ENCODE measurements at places on chromosomes 13 and 19. TPM values are rescaled to one million over a fixed set of nuclear protein-coding genes. Genes with fewer than 3 reads are reported as not detected.

GRCh38 chr13:89150362-89150761 lies 1479.2 kb downstream of the SLITRK5 start:
- no peak for DNase-seq

DNA sequence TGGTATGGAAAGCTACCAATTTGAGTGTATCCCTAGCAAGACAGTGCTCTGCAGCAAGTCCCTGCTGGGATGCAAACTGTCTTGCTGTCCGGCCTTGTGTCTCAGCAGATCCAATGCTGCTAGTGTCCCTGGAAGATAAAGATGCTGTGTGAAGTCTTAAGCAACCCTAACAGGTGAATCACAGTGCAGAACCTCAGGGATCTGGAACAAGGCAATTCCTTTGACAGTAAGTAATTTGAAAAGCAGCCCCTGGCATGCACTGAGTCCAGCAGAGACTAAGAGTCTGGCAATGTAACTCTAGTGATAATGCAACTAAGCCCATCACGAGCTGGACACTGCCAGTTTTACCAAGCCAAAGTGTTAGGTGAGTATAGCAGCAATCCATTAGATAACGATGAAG lies 1.7 kb upstream of the UCHL3 start:
- no peak for DNase-seq

DNA sequence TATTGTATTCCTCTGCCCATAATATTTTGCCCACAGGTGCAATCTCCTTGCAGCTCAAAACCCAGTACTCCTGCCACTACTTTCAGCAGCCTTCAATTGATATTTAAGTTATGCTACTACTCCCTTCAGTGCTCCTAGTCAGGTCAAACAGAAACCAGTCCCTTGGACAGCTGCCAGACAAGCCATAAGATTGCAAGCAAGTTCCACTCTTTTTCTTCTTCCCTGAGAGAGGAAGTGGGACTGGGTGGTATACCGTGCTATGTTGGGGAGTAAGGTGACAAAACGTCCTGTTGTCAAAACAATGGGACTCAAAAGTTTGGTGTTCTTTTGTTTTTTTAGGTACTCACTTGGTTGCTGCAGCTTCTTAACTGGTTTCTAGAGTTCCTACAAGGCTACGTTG lies 63.1 kb upstream of the FRY start:
- DNase-seq = no peak

- DNase-seq = no peak
Measured at GRCh38 chr13:48817166-48817802, 158.4 kb upstream of the FNDC3A start.

DNA sequence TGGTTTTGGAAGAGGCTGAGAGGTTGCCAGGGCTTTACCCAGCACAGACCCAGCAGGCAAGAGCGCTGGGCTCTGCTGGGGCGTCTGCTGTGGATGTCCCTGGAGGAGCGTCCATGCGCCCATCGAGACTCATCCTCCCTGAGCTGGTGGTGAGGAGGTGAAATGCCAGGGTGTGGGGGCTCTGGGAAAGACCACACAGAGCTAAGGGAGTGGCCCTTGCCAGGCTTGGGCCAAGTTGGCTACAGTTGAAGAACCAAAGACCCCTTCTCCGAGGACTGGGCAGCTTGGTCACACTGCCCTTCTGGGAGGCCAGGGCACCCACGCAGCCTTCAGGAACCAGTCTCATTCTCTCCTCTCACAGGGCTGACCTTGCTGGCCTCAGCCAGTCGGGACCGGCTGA lies 24.6 kb upstream of the OVOL3 start:
- no peak for DNase-seq

RASGRP4 gene
- 0.81 TPM for polyA plus RNA-seq

PSG1 gene
- polyA plus RNA-seq = not detected

GRCh38 chr19:29917911-29918310 lies 24.1 kb upstream of the URI1 start:
- no peak for DNase-seq

- DNase-seq = no peak
Measured at GRCh38 chr19:19207637-19208572, 3.9 kb upstream of the NCAN start.

DNASE2 gene
- polyA plus RNA-seq = 8.1 TPM

CCNA1 gene
- 1.8 TPM for polyA plus RNA-seq

DNA sequence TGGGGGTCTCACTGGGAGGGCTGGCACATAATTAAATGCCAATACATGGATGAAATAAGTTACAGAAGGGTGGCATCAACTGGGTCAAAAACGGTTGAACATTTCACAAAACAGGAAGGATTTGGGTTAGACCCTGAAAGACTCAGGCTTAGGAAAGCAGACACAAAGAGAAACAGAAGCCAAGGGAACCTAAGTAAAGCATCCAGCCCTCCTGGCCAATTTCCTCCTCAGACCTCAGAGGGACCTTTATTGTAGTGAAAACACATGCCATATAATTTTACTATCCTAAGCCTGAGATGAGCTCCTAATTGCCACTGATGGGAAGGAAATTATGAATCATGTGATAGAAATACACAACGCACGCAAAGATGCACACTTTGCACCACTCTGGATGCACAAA lies 12.1 kb upstream of the CEACAM3 start:
- DNase-seq = no peak
